ENCODE measurements at places on chromosomes 4 and X. TPM values are rescaled to one million over a fixed set of nuclear protein-coding genes. Genes with fewer than 3 reads are reported as not detected.

CXCL11 gene
- 0.37 TPM for total RNA-seq

GRCh38 chr4:10035130-10035529, 13.8 kb upstream of the SLC2A9 start:
- no peak for DNase-seq

GRCh38 chr4:77433418-77433733, 172.2 kb upstream of the CXCL13 start:
- no peak for DNase-seq

DNA sequence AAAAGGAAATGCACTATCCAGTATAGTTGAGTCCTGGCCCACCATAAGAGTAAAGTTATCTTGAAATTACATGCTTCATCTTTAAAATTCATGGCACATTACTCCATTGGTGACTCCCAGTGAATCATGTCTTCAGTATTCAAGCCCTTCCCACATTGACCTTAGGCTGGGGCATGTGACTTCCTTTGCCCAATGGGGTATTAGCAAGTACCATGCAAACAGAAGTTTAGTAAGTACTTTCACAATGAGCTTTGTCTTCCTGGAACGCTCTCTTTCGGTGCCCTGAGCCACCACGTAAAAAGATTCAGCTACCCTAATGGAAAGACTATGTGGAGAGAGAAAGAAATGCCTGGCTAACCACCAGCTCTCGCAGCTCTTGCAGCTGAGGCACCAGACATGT, 235.4 kb downstream of the HNRNPD start:
- DNase-seq = no peak

HMGB3 gene
- 13.5 TPM for total RNA-seq

DNA sequence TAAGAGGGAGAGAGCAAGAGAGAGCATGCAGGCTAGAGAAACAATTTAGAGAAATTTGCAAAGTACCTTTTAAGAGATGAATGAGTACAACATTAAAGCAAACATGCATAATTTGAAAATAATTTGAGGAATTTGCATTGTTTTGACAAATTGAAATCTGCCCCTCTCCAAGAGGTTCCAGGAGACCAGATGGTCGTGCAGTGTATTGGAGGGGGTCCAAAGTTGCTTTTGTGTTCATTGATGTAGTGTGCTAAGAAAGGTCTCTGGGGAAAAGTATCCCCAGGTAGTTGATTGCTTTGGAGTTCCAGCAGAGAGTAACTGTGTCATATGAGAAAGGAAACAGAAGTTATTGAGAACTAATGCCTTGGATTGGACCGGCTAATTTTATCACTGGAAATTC, 635.0 kb upstream of the TENM3 start:
- DNase-seq = no peak

DNA sequence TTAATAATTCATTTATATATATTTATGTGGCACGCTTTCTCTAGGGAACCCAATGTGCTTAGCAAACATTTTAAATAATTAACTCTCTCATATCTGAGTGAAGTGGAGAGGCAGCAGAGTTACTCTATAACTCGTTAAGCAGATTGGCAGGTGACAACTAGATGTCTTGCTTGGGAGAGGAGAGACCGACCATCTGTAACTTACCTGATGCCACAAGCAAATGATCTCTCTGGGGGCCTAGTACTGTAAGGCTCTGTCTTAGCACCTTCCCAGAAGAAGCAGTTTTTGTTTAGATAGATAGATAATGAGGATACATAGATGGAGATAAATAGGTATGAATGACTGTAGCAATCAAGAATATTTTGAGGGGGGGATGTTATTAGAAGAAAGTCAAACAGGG, 11.9 kb upstream of the SEL1L3 start:
- no peak for DNase-seq

DNA sequence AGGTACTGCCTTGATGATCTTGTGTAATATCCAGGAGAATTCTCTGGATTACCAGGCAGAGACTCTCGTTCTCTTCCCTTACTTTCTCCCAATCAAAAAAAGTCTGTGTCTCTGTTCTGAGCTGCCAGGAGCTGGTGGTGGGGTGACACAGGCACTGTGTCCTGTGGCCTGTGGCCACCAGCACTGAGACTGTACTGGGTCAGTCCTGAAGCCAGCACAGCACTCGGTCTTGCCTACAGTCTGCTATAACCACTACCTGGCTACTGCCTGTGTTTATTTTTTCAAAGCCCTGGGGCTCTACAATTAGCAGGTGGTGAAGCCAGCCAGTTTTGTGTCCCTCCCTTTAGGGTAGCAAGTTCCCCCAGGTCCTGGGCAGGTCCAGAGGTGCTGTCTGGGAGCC, 331.1 kb upstream of the MAGEB18 start:
- no peak for DNase-seq
